ENCODE measurements at places on chromosomes 2 and 18.

DNA sequence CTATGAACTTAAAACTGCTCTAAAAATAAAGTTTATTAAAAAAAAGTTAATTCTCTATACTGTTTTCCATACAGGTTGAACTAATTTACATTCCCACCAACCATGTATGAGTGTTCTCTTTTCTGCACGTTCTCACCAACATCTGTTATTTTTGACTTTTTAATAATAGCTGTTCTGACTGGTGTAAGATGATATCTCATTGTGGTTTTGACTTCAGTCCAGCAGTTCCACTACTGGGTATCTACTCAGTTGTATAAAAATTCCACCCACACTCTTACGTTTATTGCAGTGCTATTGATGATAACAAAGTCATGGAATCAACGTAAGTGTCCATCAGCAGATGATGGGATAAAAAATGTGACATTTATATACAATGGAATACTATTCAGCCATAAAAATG is 33.7 kb downstream of the SPAG16 start:
- no peak for DNase-seq

DNA sequence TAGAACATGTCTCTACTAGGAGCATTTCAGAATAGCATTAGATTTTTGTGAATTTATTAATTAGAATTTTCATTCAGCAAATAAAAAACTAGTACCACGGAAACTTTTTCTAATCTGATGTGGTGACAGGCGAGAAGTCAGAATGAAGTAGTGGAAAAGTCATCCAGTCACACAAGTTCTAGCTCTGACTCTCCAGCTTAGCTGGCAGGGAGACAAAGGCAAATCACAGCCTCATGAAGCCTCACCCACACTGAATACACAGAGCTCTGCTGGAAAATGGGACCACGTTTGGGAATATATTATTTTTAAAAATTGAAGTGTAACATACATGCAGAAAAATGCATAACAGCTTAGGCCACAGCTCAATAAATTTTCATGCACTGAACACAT is 86.1 kb downstream of the L3MBTL4 start:
- DNase-seq: no peak

DNA sequence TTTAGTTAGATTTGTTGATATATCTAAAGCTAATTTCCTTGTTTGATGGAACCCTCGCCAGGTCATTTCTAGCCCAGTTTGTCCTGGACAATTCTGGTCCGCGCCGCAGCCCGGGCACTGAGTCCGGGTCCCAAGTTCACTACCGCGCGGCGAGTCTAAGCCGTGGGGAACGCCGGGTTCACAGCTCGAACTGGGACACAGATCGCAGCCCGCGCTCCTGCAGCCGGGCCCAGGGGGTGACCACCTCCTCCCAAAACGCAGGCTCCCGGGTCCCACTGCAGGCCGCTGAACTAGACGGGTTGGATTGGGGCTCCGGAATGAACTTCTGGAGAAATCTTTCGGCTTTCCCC is 681 bp downstream of the ACADL start:
- no peak for DNase-seq

GRCh38 chr2:174615871-174616436 is 18.4 kb upstream of the WIPF1 start:
- no peak for DNase-seq

DNA sequence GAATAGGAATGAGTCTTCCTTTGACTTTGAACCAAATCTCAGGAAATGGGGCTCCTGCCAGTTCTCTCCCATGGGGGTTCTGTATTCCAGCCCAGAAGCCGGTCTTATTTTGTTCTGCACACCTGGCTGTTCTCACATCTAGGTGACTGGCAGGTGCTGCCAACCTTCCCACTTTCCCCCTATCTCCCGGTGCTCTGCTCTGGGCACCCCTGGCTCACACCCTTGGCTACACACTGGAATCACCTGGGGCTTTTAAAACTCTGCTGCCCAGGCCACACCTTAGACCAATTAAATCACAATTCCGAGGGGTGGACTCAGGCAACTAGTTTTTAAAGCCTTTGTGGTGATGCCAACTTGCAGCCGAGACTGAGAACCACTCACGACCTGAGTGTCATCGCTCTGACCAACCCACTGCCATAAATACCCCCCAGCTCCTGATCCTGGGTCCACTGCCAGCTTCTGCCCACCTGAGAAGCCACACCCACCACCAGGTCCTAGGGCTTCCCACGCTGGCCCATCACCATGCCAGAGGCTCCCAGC is 69.2 kb downstream of the KCNF1 start:
- DNase-seq: no peak

DNA sequence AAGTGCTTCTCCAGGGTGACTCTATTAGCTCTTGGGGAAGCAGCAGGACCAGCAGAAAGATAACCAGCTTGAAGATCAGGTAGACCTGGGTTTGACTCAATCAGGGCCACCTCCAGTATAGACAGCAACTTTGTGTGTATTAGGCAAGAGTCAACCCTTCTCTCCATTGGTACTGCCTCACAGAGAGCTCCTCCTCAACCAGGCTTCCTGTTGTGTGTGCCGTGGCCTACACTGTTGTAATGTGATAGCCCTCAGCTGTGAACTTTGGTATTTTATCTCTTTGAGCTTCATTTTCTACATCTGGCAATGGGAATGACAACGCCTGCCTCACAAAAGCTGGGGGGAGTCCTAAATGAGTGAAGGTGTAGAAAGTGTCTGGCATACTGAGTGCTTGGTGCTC is 17.0 kb upstream of the MAP3K20 start:
- no peak for DNase-seq

GRCh38 chr2:240392948-240393830 is 42.3 kb upstream of the GPC1 start:
- DNase-seq: no peak

GRCh38 chr2:240972201-240972600 is 26.2 kb upstream of the SNED1 start:
- no peak for DNase-seq

GRCh38 chr2:9313443-9313842 is 106.8 kb downstream of the ASAP2 start:
- no peak for DNase-seq

DNA sequence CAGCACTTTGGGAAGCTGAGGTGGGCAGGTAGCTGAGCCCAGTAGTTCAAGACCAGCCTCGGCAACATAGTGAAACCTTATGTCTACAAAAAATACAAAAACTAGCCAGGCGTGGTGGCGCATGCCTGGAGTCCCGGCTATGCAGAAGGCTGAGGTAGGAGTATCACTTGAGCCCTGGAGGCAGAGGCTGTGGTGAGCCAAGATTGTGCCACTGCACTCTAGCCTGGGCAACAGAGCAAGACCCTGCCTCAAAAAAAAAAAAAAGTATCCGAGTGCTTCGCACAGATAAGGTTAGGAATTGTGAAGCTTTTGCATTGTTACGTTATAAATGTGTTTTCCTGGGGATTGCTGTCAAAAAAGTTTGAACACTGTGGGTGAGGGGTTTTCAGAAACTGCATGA is 4.1 kb downstream of the CTDSP1 start:
- DNase-seq: no peak

- DNase-seq: no peak
These were observed 99.8 kb downstream of the SMAD7 start for GRCh38 chr18:48850822-48851598.

GRCh38 chr2:11674983-11675382 is 5.0 kb upstream of the NTSR2 start:
- DNase-seq: no peak

GRCh38 chr18:59724103-59724502 is 26.9 kb upstream of the CCBE1 start:
- no peak for DNase-seq

DNA sequence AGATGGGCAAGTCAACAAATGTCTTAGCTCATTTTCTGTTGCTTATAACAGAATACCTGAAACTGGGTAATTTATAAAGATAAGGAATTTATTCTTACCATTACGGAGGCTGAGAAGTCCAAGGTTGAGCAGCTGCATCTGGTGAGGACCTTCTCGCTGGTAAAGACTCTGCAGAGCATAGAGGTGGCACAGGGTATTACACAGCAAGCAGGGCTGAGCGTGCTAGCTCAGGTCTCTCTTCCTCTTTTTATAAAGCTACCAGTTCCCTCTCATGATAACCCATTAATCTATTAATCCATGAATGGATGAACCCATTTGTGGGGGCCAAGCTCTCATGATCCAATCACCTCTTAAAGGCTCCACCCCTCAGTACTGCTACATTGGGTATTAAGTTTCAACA is 109.1 kb downstream of the CDK15 start:
- no peak for DNase-seq

- DNase-seq: no peak
These were observed 58.8 kb upstream of the LRRTM1 start for GRCh38 chr2:80363330-80363729.

DNA sequence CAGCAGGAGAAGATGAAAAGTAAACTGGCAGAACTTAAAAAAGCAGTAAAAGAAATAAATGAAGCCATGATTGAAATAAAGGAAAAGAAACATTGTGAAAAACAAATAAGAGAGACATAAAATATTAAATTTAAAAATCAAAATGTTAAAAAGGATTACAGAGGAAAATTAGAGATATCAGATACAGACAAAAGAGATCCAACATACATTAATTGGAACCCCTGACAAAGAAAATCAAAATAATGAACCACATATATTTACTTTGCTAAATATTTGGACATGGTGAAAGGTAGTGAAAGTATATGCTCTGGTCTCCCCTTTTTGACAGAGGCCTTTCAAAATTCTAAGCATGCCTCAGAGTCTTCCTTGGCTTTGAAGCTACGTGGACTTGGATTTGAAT is 79.9 kb upstream of the TGFA start:
- DNase-seq: no peak

GRCh38 chr18:69730664-69731063 is 217.0 kb downstream of the CD226 start:
- no peak for DNase-seq

DNA sequence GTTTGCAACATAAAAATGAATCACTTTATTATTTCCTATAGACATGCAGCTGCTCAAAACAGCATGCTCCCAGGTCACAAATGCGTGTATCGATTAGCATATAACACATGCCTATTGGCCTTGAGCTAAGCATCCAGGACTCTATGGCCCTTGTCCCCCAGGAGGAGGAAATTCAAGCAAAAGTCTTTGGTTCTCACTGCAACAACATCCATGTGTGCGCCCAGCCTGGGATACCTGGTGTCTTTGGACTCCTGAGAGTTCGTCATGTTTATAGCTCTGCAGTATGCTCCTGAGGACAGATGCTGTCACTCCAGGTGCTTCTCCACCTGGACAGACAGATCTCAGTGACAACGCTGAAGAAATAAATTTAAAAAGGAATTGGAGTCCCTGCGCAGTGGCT is 284.6 kb downstream of the PHLPP1 start:
- no peak for DNase-seq

DNA sequence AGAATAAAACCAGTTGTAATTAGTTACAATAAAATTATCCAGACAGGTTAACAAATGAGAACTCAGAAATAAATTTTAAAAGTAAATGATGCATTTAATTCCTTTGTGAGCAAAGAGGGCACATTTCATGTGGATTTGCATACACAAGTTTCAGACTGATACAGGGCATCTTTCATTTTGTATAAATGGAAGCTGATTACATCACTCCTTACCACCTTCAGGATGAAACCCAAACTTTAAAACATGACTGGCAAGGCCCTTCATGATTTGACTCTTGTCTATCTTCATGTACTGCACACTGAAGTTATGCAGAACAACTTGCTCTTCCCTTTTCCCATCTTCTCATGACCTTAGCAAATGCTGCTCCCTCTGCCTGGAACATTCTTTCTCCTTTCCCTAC is 26.9 kb downstream of the EFEMP1 start:
- DNase-seq: no peak

DNA sequence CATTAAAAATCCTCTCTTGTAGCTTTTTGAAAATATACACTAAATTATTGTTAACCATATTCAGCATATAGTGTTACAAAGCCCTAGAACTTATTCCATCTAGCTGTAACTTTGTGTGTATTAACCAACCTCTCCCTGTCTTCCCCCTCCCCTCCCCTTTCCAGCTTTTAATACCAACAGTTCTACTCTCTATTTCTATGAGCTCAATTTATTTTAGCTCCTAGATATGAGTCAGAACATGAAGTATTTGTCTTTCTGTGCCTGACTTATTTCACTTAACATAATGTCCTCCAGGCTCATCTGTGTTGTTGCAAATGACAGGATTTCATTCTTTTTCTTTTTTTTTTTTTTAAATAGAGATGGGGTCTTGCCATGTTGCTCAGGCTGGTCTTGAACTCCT is 45.1 kb downstream of the GPD2 start:
- DNase-seq: no peak

GRCh38 chr2:28525481-28525880 is 29.6 kb downstream of the PLB1 start:
- no peak for DNase-seq

DNA sequence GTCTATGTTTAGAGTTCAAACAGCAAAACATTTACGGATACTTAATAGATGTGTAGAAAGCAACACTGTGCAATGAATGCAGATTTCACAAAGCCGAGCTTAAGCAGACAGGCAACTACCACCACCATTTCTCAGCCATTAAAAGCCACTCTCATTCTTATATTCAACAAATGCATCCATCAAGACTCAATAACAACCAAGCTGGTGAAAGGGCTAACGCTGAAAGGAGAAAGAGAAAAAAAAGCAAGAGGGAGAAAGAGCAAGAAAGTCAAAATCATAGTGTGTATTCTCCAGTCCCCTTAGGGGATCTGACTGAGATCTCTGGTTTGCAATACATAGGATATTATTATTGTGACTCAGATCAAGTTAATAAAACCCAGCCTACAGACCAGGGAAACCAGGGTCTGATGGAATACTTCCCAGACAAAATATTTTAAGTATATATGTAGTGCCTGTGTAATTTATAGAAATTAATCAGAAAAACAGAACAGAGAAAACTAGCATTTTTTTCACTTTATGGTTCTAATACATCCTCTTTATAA is 14.1 kb downstream of the SATB2 start:
- no peak for DNase-seq

- DNase-seq: no peak
These were observed 321.6 kb downstream of the DSEL start for GRCh38 chr18:67194886-67195285.

- DNase-seq: no peak
These were observed 170.3 kb upstream of the SPRED2 start for GRCh38 chr2:65602603-65603235.

DNA sequence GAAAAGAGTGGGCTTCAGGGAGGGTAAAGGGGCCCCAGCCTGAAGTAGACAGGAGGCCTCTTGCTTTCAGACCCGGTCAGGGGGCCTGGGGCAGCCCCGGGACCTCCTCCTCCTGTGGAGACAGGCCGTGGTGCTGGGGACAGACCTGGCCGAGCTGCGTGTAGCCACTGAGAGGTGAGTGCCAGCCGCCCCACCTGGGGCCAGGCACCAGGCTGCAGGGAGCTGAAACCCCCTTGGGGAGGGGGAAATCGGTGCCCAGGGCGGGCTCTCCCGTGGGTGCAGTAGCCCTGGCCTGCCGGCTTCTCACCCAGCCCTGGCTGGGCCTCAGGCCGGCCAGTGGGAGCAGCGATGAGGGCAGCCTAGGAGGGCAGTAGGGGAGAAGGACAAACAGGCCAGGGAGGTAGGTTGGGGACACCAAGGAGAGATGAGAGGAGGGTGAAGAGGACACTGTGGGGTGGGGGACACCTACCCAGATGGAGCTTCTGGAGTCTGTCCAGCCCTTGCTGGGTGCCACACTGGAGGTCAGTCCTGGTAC is 24.0 kb downstream of the CROCC2 start:
- no peak for DNase-seq
